DMS79 (cell line): ENCODE measurements at places on chromosomes 7 and 10.
A peak's percentile ranks its signal among the peaks of the same experiment; 100 is the strongest.

DNA sequence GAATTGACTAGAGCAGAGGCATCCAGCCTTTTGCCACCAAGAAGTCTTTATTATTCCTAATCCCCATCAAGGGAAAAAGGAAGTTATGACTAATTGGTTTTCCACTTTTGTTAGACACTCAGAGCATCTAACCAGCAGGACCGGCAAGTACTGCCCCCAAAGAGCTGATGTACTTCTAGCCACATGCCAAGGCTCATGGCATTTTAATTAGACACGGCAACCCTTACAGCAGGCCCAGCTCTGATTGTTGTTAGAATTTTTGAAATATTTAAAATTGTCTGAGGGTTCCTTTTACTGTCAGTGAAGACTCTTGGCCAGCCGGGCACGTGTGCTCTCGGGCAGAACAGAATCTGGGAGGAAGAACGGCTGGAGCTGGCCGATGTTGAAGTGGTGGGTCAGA, 114.8 kb downstream of the SPAG6 start:
- DNase-seq = no peak

DNA sequence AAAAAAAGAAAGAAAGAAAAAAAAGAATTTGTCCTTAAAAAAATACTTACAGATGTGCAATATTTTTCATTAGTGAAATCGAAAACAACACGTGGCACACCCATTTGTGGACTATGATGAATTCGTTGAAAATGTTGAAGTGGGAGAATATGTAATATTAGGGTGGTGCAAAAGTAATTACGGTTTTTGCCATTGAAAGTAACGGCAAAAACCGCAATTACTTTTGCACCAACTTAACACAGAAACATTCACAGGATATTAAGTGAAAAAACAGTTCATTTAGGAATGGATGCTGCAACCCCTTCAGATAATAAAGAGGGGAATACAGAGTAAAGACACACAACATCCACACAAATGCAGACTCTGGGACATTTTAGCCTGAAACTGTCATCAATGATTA, 96.0 kb downstream of the CALN1 start:
- no peak for DNase-seq

DNA sequence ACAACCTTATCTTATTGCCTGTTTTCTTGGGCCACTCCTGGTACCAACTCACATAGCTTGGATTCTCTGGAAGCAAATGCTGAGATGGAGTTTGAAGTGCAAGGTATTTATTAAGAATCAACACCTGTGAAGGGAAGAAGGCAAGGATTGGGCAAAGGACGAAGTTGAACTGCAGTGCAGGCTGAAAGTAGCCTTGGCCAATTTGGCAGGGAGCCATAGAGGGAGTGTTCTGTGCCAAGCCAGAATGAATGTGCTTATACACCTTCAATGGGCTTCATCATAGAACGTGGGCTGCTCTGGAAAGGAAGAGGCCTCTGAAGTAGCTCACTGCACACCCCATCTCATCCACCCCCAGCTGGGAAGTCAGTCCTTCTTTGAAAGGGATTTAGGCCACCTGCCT, 79.8 kb upstream of the IFRD1 start:
- peak; percentile 90 for DNase-seq

GRCh38 chr7:17302575-17303142, 4.2 kb downstream of the AHR start:
- DNase-seq = no peak

GRCh38 chr7:115851291-115851690, 179.3 kb downstream of the TFEC start:
- no peak for DNase-seq

DNA sequence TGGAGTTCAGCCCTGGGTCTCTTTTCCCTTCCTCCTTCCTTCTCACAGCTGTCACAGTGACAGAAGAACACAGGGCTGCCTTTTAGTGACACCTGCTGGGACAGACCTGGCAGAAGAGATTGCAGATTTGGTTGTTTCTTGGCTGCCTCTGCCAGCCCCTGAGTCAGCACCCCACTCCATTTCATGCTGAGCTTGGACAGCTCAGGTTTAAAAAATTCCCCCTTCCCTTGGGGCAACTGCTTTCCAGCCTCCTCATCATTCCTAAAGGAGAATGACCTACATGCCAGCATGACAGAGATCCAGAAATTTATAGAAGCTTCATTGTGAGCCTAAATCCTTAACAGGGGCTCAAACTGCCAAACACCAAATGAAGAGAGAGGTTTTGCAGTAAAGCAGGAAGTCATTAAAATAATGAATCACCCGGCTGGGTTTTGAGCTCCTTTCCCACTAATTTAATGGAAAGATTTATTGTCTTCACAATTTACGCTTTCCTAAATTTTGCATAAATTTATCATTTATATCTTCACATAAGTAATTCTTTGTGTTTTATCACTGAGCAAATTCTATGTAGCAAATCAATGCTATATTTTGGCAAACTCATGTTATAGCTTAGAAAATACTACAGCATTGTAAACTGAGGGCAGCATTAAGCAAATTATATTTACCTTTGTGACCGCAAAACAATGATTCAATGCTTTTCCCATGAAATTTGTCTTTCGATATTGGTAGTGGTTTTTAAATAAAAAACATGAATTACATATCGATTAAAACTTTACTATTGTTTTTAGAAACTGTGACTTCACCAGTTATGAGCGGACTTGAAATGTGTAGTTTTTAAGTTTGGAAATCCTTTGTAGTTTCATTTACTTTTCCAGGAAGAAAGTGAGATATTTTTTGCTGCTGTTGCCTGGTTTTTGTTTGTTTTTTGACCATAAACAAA, 399.5 kb upstream of the ANKRD30A start:
- DNase-seq = no peak

DNA sequence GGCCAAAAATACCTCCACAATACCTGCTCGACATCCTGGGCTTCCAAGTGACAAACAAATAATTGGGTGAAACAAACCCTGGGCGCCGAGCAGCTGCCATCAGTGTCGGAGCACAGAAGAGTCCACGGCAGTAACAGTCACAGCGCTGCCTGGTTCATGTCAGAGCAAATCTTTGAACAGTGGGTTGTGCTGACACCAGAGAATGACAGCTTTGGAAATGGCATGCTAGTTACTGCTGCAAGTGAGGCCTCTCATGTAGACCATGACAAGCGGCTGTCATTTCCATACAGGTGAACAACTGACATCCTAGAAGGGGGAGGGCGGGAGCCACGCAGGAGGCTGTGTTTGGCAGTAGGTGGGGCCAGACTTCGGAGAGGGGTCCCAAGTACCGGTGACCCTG, 420.5 kb upstream of the GALNT17 start:
- no peak for DNase-seq

- no peak for DNase-seq
Measured at GRCh38 chr7:14687777-14688176, 214.8 kb downstream of the DGKB start.

- no peak for DNase-seq
Measured at GRCh38 chr7:24727154-24728120, 29.8 kb downstream of the GSDME start.
